SK-N-SH treated with all-trans-retinoic acid at 6 μM for 48 hours (cell line): ENCODE measurements at places on chromosomes 5 and 9.

- ATAC-seq, result no peak
These were observed 8.1 kb downstream of the TNFAIP8 start for GRCh38 chr5:119363936-119364335.

- ATAC-seq, result no peak
These were observed 57.7 kb upstream of the FRRS1L start for GRCh38 chr9:109224751-109225150.

GRCh38 chr5:143161885-143162540, 241.5 kb downstream of the NR3C1 start:
- no peak for ATAC-seq

DNA sequence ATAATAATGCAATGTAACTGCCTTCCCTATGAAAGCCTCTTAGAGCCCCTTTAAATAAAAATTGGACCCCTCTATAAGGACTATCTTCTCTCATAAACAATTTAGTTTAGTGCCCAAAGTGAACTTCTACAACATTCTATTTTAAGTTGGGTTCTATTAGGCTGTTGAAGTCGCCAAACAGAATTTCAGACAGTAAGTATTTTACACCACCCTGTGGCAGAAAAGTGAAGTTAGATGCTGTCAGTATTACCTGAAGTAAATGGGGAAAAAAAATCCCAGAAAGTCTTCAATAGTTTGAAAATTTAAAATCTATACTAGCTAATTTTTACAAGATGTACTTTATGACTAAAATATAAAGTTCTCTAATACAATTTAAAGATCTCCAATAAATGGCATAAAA, 29.5 kb downstream of the CAAP1 start:
- peak; percentile 78 for ATAC-seq

DNA sequence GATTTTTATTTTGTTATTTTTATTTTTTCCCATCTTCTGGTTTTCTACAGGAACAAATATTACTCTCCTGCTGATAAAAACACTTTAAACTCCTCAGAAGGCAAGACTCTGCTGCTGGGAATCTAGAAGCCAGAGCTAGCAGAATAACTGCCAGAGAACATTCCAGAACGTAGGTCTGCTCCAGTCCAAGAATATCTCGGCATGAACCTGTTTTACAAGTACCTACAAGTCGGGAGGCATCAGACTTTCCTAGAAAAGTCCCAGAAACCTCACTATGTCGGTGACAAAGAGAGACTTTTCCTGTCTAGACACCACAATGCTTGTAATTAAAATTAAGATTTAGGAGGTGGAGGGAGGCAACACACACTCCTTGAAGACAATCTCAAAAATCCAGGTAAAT, 41.4 kb downstream of the FABP6 start:
- no peak for ATAC-seq

- ATAC-seq, result no peak
These were observed 250.0 kb upstream of the MPDZ start for GRCh38 chr9:13529321-13530104.

DNA sequence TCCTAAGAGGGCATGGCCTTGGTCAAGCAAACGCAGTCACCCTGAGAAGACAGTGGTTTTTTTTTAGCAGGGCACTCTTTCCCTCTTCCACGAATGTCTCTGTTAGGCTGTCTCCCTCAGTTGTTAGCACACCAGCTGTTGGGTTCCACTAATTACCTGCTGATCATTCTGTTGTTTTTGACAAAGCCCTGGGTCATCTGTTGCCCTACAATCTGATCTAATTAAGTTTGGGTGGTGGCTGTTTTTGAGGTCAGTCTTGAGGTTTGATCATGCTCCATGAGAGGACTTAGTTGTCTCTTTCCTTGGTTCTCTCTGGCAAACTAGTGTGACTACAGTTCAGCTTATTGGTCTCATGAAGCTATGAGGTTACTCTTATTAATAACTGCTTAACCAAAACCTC, 5.0 kb upstream of the PTPDC1 start:
- ATAC-seq, result no peak

- no peak for ATAC-seq
These were observed 24.0 kb upstream of the KLF4 start for GRCh38 chr9:107513464-107514100.

- ATAC-seq, result no peak
These were observed 11.1 kb downstream of the GAPVD1 start for GRCh38 chr9:125272697-125273096.

- no peak for ATAC-seq
These were observed 62.7 kb upstream of the ZNF354A start for GRCh38 chr5:178793151-178793550.

GRCh38 chr5:9148242-9148641, 397.6 kb downstream of the SEMA5A start:
- no peak for ATAC-seq
